ENCODE measurements at places on chromosomes 4 and X.

DNA sequence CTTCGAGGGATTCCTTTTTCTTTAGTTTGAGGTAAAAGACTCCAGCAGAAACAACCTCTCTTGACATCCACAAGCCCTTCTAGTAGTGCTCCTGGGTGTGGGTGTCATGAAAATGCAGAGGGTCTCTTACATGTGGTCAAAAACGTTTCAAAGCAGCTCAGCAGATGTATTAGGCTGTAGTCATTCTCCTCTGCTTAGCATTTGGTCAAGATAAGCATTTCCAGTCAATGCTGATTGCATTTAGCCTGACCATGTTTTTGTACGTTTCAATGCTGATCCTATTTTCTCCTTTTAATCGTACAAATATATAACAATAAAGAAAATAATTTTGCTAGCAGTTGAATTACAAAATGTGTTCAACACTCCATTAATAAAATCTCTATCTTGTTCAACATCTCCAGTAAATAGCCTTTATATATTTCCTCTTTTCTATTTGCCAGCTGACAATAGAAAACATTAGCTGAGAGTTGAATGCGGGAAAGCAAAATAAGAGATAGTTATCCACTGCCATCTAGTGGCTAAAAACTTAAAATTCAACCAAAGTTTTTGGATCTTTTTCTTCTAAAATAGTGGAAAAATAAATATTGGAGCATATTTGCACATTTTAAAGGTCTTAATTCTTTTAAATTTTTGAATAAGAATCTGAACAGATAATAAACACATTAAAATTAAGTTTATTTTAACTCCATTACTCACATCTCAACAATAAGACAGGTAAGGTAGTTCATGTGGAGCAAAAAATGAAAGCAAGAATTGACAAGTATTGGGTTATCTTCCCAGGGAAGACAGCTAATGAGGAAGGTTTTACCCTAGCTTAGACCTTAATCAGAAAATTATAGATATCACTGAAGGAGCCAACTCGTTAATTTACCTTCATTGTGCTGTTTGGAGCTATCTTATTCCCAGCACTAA lies 15.2 kb upstream of the PACRGL start:
- H3K27ac ChIP-seq: no peak overlapping the region
- H3K27me3 ChIP-seq: peaks cover 5% of the 10 kb centered on the region
- no peak overlapping the region for H3K4me3 ChIP-seq
- no peak for DNase-seq
- no peaks in the 10 kb centered on the region for H3K36me3 ChIP-seq
- no peaks in the 10 kb centered on the region for H3K4me1 ChIP-seq

GRCh38 chr4:78951862-78952472 lies 12.7 kb upstream of the PAQR3 start:
- DNase-seq: peak; percentile 82
- H3K4me1 ChIP-seq: peaks cover 6% of the 10 kb centered on the region
- H3K27ac ChIP-seq: no peak overlapping the region
- H3K36me3 ChIP-seq: no peaks in the 10 kb centered on the region
- no peak overlapping the region for H3K4me3 ChIP-seq

GRCh38 chrX:69097451-69098236 lies 67.6 kb downstream of the PJA1 start:
- H3K4me3 ChIP-seq: no peak overlapping the region
- no peaks in the 10 kb centered on the region for H3K36me3 ChIP-seq
- peaks cover 14% of the 10 kb centered on the region for H3K4me1 ChIP-seq
- no peaks in the 10 kb centered on the region for H3K27me3 ChIP-seq

DNA sequence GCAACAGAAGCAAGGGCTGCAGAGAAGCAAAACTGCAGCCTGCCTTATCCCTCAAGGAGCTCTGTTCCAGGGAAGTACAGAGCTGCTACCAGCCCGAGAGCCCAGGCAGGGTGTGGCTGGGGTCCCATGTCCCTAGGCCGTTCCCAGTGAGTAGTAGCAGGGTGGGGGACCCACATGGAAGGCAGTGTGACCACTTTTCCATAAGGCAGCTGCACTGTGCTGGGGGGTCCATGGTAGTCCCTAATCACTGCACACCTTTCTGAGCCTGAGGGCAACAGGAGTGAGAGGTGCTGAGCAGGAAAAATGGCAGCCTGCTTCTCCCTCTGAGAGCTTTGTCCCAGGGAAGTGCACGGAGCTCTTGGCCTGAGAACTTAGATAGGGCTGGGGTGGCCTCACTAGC lies 135.9 kb downstream of the SH3BGRL start:
- peak overlapping the region; percentile 78 for H3K27ac ChIP-seq
- DNase-seq: no peak
- H3K4me3 ChIP-seq: no peak overlapping the region

- no peaks in the 10 kb centered on the region for H3K27me3 ChIP-seq
- peaks cover 45% of the 10 kb centered on the region for H3K4me1 ChIP-seq
- DNase-seq: no peak
These were observed 17.4 kb downstream of the FHDC1 start for GRCh38 chr4:152953514-152953913.
